CD4-positive, alpha-beta T cell treated with Interleukin-15 for 1 hour (primary cell): ENCODE measurements at places on chromosomes 1 and 21.
A peak's percentile ranks its signal among the peaks of the same experiment; 100 is the strongest.

- no peak for DNase-seq
These were observed 233.2 kb upstream of the NR5A2 start for GRCh38 chr1:199794105-199794863.

DNA sequence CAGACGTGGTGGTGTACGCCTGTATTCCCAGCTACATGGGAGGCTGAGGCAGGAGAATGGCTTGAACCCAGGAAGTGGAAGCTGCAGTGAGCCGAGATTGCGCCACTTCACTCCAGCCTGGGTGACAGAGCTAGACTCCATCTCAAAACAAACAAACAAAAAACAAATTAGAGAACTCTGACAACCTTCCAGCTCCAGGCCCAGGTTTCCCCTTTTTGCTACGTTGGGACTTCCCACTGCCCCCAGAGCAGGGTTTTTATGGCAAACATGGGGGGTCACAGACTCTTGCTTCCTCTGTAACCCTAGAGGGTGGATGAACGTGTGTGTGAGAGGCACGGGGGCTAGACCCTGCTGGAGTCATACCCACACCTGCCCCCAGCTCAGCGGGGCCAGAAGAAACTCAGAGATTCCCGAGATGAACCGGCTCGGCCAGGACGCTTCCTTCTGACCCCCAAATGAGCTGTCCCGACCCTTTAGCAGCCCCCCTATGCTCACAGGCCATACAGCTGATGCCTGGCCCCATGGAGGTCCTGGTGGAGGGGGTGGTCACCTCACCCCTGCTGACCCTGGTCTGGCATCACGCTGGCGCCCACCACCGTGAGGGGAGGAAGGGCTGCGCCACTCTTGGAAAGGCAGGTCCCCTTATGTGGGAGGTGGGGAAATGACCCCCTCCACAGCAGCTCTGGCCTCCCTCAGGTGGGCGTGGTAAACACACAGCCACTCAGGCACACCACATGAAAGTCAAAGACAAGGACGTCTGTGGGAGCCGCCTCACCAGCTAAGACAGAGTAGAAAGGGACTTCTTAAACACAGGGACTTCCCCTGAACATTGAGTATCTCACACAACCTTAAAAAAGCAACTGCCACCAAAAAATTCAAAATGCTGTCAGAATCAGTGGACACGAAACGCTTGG lies 7.1 kb downstream of the GPR157 start:
- peak; percentile 54 for DNase-seq

DNA sequence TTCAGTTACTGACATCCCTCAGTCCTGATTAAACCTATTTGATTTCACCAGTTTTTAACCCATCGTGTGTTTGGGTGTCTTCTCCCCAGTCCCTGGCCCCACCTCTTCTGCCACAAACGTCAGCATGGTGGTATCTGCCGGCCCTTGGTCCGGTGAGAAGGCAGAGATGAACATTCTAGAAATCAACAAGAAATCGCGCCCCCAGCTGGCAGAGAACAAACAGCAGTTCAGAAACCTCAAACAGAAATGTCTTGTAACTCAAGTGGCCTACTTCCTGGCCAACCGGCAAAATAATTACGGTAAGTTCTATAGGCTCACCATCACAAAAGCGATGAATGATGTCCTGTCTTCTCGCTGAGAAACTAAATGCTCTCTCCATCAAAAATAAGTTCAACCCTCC lies 28.7 kb downstream of the NBPF3 start:
- no peak for DNase-seq

GRCh38 chr21:33914188-33914587 lies 1.4 kb downstream of the ATP5PO start:
- DNase-seq = no peak

DNA sequence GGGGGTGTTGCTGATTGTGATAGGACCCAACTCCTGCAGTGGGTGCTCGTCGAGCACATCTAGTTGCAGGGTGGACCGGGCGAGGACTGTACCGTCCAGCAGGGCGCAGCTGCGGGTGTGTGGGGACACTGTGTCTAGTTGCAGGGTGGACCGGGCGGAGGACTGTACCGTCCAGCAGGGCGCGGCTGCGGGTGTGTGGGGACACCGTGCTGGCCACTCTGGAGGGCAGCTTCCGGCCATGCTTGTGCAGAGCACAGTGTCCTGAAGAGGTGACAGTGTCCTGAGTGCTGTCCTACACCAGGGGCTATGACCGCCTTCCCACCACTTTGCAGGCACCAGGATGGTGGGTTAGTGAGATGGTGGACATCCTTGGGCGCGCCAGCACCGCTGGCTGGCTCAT lies 4.6 kb upstream of the TRPM2 start:
- no peak for DNase-seq

DNA sequence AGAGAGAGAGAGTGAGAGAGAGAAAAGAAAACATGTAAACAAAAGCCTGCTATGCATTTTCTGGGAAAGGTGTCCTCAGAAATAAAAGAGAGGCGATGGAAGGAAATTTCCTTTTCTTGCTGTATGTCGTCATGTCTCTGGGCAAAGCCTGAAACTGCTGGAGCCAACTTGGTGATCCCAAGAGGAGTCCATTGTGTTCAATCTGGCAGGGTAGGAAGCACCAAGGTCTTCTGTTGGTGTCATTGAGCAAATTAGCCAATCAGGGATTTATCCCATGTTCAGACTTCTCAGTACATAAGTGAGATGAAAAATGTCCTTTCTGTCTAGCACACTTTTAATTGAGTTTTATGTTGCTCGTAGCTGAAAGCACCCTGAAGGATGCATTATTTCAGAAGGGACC lies 260.0 kb upstream of the KAZN start:
- DNase-seq = no peak

DNA sequence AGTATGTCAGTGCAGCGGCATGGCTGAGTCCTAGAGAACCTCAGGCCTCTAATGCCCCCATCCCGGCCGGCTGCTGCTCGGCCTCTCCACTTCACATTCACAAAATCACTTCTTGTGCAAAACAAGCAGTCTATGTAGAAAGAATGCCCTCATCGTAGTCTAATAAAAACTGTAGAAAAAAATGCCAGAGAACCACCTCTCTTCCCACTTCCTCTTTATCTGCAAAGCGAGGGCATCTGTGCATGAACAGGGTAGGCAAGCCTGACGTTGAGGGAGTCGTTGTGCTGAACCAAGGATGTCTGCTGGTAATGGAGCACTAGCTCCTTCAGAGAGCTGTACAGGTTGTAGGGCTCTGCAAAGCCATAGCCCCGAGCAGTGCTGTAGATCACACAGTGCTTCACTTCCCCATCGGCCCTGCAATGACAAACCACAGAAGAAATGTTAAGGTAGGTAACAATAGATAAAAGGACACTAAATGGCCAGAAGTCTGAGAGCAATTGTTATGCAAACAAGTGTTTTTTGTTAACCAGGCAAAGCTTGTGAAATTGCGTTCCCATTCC lies 88.9 kb downstream of the PIK3R3 start:
- DNase-seq = peak; percentile 64

GRCh38 chr21:25569711-25570110 lies 37.6 kb downstream of the MRPL39 start:
- DNase-seq = no peak

DNA sequence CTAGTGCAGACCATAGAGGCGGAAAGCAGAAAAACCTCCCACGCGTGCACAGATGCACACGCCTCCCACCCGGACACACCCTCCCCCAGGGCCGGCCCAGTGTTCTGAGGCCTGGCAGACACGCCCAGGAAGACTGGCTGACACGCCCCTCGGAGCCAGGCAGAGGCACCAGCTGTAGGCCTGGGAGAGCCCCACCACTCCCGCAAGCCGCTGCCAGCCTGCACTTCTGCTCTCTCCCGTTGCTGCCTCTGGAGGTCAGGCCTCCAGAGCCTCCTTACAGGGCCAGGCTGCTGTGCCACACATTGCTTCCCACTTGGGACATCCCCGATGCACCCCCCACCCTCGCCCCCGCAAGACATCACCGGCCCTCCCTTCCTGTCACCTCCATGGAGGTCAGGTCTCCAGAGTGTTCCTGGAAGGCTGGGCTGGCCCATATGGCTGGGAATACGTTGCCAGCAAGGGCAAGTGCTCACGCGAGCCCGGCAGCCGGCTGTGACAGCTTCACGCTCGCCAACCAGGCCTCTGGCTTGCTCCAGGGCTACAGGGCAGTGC lies 40.4 kb downstream of the CASZ1 start:
- peak; percentile 60 for DNase-seq

GRCh38 chr1:29644812-29645211 lies 408.5 kb downstream of the PTPRU start:
- no peak for DNase-seq

- no peak for DNase-seq
These were observed 299.8 kb upstream of the USP25 start for GRCh38 chr21:15430023-15430422.

- no peak for DNase-seq
These were observed 82.3 kb upstream of the CACHD1 start for GRCh38 chr1:64387389-64388285.

- no peak for DNase-seq
These were observed 172.8 kb downstream of the ST6GALNAC3 start for GRCh38 chr1:76247261-76247852.

DNA sequence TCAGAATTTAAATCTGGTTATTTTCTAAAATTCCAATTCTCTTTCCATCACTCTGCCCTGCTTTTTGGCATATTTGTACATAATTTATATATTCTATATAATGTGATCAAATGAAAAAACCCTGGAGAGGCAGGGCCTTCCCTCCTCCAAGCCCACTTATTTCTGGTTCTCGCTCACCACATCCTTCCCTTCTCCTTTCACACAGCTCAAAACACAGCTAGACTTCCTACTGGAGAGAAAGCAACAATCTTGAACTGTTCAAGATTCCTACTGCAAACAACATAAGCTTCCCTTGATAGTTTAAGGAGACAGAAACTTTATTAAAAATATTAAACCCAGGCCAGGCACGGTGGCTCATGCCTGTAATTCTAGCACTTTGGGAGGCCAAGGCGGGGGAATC lies 7.6 kb upstream of the AIM2 start:
- DNase-seq = no peak

GRCh38 chr1:220213382-220213983 lies 58.8 kb downstream of the RAB3GAP2 start:
- no peak for DNase-seq

DNA sequence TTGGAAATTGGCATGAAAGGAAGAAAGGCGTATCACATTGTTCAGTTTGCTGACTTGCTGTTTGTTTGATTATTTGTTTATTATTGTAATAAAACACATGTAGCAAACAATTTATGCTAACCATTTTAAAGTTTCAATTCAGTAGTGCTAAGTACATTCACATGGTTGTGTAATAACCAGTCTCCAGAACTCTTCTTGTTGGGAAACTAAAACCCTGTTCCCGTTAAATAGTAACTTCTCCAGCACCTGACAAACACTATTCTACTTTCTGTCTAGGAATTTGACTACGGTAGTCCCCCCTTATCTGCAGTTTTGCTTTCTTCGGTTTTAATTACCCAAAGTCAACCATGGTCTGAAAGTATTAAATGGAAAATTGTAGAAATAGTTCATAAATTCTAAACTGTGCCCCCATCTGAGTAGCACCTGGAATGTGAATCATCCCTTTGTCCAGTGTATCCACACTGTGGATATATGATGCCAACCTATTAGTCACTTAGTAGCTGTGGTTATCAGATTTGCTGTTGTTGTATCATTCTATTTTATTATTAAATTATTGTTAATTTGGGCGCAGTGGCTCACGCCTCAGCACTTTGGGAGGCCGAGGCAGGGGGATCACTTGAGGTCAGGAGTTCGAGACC lies 5.5 kb downstream of the MORC3 start:
- no peak for DNase-seq

DNA sequence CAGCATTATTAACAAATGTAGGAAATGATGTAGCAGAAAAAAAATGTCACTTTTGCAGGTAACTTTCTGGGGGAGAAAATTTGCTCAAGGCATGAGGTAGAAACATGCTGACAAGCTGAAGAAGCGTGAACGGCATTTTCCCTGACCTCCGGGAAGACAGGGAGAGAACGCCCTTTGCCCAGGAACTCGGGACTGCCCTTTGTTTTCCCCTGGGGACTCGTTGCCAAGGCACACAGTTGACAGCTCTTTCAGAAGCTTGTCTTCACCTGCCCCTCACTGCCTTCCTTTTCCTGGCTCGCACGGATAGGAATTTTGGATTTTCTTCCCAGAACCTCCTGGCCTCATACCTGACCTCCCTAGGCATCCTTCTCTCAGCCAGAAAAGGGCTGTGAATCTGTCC lies 52.7 kb upstream of the COA6 start:
- DNase-seq = no peak

DNA sequence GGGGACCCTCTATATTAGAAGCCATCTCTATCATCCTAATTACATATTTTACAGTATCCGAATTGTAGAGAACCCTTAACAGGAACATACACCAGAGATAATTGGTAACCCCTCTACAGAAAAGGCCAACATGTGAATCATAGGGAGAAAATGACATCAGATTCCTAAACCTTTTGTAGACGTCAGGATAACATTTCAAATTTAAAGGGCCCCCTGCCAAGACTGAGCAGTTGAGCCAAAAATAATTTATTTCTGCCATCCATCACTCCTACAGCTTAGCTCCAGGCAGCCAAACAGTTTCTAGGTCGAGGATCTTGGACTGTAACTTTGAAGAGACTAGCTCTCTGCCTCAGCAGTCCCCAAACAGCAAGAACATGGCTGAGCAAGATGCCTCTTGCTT lies 21.2 kb downstream of the ZNF697 start:
- no peak for DNase-seq

GRCh38 chr21:15928196-15928595 lies 198.4 kb downstream of the USP25 start:
- no peak for DNase-seq

DNA sequence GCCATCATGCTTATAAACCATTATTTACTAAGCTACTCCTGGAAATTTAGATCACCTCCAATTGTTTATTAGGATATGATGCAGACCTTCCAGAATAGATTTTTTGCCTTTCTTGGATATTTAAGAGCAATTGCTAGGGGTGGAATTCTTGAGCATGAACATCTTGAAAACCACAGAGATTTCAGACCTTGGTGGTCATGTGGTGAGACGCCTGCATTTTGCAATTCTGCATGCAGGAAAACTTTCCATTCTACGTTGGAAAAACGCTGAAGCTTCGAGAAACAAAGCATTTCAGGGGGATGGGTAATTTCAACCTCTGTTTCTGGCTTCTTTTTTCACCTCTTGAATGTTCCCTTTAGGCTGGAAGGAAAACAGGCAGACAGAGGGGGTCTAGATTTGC lies 596.3 kb downstream of the KIF26B start:
- no peak for DNase-seq

DNA sequence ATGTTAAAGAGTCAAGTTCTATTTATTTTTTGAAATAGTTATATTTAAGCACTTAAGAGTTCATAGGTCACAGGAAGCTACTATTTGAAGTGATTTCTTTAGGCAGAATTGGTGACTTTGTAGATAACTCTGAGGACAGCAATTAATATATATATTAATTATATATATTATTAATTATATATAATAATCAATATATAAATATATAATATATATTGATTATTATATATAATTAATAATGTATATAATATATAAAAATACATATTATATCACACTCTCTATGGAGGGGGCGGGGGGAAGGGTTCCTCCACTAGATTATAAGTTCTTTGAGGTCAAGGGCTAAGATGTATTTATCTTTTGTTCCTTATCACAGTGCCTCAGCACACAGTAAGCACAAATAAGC lies 308.6 kb downstream of the KCTD3 start:
- DNase-seq = no peak

- no peak for DNase-seq
These were observed 190.6 kb upstream of the BEND5 start for GRCh38 chr1:48967318-48967717.
